Sigmoid colon (tissue), 7 donors: ENCODE measurements at places on chromosomes 13 and 19. TPM values are rescaled to one million over a fixed set of nuclear protein-coding genes. Genes with fewer than 3 reads are reported as not detected.

Gene MAU2
- total RNA-seq: 31.0 TPM

Gene TMIGD2
- not detected for total RNA-seq

Gene KDELR1
- 61.5 TPM for total RNA-seq

- no peak for DNase-seq
- no peaks in the 10 kb centered on the region for H3K27me3 ChIP-seq
- H3K4me3 ChIP-seq: no peak overlapping the region
- H3K36me3 ChIP-seq: no peaks in the 10 kb centered on the region
Observed at GRCh38 chr19:31226151-31226935, 122.9 kb downstream of the TSHZ3 start.

- no peak overlapping the region for H3K27ac ChIP-seq
- no peak overlapping the region for H3K4me3 ChIP-seq
- H3K27me3 ChIP-seq: no peaks in the 10 kb centered on the region
- no peaks in the 10 kb centered on the region for H3K36me3 ChIP-seq
- no peak for DNase-seq
Observed at GRCh38 chr13:107117327-107118012, 549.5 kb upstream of the ARGLU1 start.

DNA sequence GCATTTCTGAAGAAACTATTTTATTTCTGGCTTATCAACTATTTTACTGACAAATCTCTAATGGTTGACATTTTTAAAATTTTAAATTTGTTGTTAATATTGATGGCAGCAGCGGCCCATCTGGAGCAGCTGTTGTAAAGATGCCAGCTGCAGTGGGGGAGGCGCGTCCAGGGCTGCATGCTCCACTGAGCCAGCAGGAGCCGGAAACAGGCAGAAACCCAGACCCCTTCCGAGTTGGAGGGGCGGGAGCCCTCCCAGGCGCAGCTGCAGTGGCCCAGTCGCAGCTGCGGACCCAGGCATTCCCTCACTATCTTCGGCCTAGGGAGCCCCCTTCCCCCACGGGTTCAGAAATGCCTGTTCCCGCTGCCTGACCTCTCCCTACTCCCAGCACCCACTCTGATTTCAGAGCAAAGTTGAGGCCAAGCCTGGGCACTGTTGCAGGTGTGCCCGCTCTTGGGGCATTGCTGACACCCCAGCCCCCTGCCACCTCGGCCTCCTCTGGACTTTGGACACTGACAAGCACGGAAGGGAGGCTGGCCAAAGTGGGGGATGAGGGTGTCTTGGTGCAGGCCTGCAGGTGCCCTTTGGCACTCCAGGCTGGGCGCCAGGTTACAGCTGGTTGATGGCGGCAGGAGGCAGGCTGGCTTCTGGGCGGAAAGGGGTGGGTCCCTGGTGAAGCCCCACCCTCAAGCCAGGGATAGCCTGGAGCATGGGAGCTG, 69.2 kb downstream of the PIBF1 start:
- H3K36me3 ChIP-seq: no peaks in the 10 kb centered on the region
- H3K4me3 ChIP-seq: no peak overlapping the region
- no peaks in the 10 kb centered on the region for H3K4me1 ChIP-seq
- peak; percentile 57 for DNase-seq
- H3K27ac ChIP-seq: no peak overlapping the region
- no peaks in the 10 kb centered on the region for H3K27me3 ChIP-seq

- H3K4me3 ChIP-seq: no peak overlapping the region
- H3K36me3 ChIP-seq: no peaks in the 10 kb centered on the region
- no peaks in the 10 kb centered on the region for H3K27me3 ChIP-seq
- DNase-seq: no peak
- no peak overlapping the region for H3K27ac ChIP-seq
Observed at GRCh38 chr13:25085125-25085742, 10.7 kb upstream of the PABPC3 start.

GRCh38 chr19:24054044-24054935, 32.7 kb upstream of the ZNF254 start:
- no peaks in the 10 kb centered on the region for H3K4me1 ChIP-seq
- H3K27me3 ChIP-seq: no peaks in the 10 kb centered on the region
- H3K27ac ChIP-seq: no peak overlapping the region
- DNase-seq: no peak
- H3K4me3 ChIP-seq: no peak overlapping the region
- peaks cover 44% of the 10 kb centered on the region for H3K36me3 ChIP-seq

DNA sequence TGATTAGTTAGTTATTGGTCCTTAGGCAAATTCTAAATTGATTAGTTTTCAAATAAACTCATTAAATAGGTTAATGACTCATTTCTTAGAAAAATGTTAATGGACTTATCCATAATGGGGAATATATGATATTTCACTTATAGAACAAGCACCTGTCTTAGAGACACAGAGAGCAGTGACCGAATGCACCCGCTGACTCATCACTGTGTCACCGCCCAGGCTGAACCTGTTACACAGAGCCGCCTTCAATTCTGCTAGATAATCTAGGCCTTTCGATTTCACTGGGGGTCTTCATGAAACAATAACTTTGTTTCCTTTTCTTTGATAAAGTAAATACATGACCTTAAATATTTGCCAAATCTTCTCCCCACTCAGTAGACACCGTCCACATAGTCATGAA, 13.1 kb downstream of the IRS2 start:
- H3K4me3 ChIP-seq: no peak overlapping the region
- no peak overlapping the region for H3K27ac ChIP-seq
- no peak for DNase-seq
- H3K27me3 ChIP-seq: no peaks in the 10 kb centered on the region
- peaks cover 16% of the 10 kb centered on the region for H3K36me3 ChIP-seq
- peaks cover 73% of the 10 kb centered on the region for H3K4me1 ChIP-seq

DNA sequence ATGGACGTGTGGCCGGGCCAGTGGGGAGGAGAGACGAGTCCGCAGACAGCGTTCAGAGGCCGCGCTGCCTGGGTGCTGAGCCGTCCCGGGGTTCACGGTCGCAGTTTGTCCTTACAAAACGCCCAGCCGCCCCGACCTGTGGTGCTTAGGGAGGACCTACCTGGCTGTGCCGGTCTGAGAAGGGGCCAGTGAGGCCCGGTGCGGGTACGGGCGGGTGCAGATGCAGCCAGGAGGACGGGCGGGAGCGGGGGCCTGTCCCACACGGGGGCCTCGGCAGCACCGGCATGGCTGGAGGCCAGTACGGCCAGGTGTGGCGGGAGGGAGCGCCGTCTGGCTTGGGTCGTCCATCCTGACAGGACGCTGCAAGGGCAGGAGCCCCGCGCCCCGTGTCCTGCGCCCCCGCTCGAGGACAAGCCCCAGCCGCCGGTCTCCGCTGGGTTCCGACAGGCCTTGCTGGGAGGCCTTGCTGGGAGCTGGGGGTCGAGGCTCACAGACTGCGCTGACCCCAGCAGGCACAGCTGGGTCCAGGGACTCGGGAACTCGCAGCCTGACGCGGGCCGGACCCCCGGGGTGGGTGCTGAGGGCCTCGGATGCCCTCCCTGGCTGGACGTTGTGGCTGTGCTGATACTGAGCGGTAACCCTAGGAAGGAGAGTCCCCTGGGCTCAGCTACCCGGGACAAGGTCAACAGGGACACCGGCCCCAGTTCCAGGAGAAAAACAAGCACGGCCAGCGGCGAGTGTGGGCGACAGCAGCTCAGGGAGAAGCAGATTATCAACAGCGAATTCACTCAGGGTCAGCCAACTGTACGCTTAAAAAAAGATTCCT, 5.3 kb upstream of the PROZ start:
- H3K4me1 ChIP-seq: peaks cover 24% of the 10 kb centered on the region
- H3K27ac ChIP-seq: peak overlapping the region; percentile 78
- no peaks in the 10 kb centered on the region for H3K36me3 ChIP-seq

GRCh38 chr13:41224113-41225110, 30.0 kb upstream of the KBTBD7 start:
- no peak overlapping the region for H3K4me3 ChIP-seq
- H3K27me3 ChIP-seq: no peaks in the 10 kb centered on the region
- H3K36me3 ChIP-seq: no peaks in the 10 kb centered on the region
- no peaks in the 10 kb centered on the region for H3K4me1 ChIP-seq

DNA sequence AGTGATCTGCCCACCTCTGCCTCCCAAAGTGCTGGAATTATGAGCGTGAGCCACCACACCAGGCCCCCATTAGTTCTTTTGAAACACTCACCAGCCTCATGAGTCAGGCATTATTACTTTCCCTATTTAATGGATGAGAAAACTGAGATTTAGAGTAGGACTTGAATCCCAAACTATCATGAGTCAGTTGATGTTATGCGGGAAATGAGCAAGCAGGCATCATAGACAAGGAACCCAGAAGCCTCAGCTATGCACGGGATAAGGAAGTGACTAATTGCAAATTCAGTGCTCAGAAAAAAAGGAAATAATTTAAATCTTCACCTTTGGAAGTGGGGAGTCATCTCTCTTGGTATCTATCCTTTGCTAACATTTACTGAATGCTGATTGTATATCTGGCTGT, 217.5 kb downstream of the ABCC4 start:
- H3K36me3 ChIP-seq: peaks cover 25% of the 10 kb centered on the region
- no peaks in the 10 kb centered on the region for H3K27me3 ChIP-seq
- no peaks in the 10 kb centered on the region for H3K4me1 ChIP-seq
- no peak for DNase-seq

DNA sequence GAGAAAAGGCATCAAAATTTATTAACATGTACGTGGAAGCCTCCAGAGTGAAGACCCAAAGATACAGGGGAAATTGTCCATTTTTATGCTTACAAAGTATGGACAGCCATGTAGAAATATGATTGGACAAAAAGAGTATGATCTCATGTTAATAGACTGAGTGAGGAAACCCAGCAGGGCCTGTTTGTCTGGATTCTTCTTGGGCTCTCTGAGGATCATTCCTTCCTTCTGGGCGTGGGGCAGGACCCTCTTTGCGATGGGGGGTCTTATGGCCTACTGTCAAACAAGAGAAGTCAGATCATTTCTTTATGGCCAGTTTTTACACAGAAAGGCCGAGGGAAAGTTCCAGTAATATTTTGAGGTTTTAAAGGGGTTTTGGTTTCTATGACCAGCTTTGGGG, 110.8 kb downstream of the ESD start:
- no peak overlapping the region for H3K4me3 ChIP-seq
- peak overlapping the region; percentile 67 for H3K27ac ChIP-seq
- no peak for DNase-seq
- no peaks in the 10 kb centered on the region for H3K27me3 ChIP-seq

GRCh38 chr19:5145521-5146511, 176.9 kb downstream of the KDM4B start:
- no peak overlapping the region for H3K27ac ChIP-seq
- H3K27me3 ChIP-seq: no peaks in the 10 kb centered on the region
- no peak overlapping the region for H3K4me3 ChIP-seq
- no peak for DNase-seq
- H3K4me1 ChIP-seq: no peaks in the 10 kb centered on the region

DNA sequence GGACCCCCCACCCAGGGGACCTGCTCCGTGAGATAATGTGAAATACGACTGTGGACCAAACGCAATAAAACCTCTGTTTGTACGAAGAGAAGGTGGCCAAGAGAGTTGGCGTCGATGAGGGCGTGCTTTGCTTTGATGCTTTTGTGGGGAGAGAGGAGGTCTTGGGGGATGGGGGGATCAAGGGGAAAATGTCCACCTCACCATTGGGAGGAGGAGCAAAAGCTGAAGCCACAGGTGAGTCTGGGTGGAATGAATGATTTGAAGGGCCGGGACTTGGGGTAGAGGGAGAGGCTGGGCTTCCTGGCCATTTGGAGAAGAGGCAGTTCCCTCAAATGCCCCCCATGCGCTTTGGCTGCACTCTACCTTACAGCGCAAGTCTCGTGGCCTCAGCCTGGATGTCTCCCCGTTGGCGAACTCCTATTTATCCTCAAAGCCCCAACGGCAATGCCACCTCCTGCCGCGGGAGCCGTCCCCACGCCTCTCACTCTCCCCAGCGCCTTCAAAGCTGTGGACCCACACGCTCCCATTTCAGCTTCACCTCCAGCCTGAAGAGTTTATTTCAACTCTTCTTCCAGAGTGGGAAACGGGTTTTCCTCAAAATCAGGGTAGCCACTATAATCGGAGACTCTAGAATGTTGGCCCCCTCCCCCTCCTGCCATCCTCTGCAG, 795 bp upstream of the ABCA7 start:
- H3K4me3 ChIP-seq: no peak overlapping the region
- H3K4me1 ChIP-seq: no peaks in the 10 kb centered on the region
- H3K27ac ChIP-seq: peak overlapping the region; percentile 65
- peaks cover 10% of the 10 kb centered on the region for H3K27me3 ChIP-seq

DNA sequence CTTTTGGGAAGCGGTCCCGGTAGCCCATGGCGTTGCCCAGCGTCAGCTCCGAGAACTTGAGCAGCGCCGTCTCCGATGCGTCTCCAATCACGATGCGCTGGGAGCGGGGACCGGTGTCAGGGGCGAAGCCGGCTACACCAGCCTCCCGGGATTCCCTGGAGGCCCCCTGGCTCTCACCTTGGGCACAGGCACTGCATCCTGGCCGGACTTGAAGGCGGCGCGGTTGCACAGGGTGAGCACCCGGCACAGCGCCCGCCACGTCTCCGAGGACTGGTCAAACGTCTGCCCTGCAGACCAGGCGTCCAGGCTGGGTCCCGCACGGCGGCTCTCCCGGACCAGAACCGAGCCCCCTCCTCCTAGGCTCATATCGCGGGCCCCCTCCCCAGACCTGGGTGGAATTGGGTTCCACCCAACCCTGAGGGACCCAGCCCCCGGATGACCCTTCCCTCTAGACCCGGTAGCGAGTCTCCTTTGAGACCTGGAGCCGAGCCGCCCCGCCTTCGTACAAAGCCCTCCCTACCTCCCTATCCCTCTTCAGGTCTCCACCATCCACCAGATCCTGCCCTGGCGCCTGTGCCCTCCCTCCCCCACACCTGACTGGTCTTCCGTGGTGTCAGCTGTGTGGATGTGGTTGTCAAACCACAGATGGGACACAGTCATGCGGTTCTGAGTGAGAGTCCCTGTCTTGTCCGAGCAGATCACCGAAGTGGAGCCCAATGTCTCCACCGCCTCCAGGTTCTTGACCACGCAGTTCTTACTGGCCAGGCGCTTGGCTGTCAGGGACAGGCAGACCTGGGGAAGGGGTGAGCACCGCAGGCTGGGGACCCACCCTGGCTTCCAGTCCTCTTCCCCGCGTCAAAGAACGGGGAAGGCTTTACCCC, 4.8 kb downstream of the ATP4A start:
- no peak for DNase-seq
- no peaks in the 10 kb centered on the region for H3K36me3 ChIP-seq
- peaks cover 61% of the 10 kb centered on the region for H3K27me3 ChIP-seq

DNA sequence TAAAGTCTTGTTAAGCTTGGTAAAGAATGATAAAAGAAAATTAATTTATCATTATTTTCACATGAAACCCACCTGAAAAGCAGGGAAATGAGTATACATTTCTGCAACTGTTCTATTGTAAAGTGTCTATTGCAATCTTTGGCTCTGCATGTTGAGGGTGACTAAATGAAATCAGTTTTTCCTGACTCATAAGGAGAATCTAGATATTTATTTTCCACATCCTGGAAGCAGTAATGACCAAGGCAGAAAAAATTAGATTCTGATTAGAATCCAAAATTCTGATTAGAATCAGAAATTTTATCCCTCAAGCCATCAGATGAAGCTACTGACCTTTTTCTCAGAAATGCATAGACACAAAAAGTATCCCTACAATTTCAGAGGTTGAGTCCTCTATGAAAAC, 178.4 kb downstream of the MYO16 start:
- H3K27me3 ChIP-seq: no peaks in the 10 kb centered on the region
- no peak for DNase-seq
- H3K4me3 ChIP-seq: no peak overlapping the region
- H3K4me1 ChIP-seq: no peaks in the 10 kb centered on the region
- H3K36me3 ChIP-seq: no peaks in the 10 kb centered on the region
- H3K27ac ChIP-seq: no peak overlapping the region

- H3K36me3 ChIP-seq: no peaks in the 10 kb centered on the region
- H3K4me3 ChIP-seq: no peak overlapping the region
- H3K27me3 ChIP-seq: no peaks in the 10 kb centered on the region
- H3K4me1 ChIP-seq: no peaks in the 10 kb centered on the region
Observed at GRCh38 chr13:104530741-104531140, 1464.5 kb upstream of the SLC10A2 start.
